HFFc6 (cell line): ENCODE measurements at places on chromosomes 4 and X. TPM values are rescaled to one million over a fixed set of nuclear protein-coding genes. Genes with fewer than 3 reads are reported as not detected.
A peak's percentile ranks its signal among the peaks of the same experiment; 100 is the strongest.

DNA sequence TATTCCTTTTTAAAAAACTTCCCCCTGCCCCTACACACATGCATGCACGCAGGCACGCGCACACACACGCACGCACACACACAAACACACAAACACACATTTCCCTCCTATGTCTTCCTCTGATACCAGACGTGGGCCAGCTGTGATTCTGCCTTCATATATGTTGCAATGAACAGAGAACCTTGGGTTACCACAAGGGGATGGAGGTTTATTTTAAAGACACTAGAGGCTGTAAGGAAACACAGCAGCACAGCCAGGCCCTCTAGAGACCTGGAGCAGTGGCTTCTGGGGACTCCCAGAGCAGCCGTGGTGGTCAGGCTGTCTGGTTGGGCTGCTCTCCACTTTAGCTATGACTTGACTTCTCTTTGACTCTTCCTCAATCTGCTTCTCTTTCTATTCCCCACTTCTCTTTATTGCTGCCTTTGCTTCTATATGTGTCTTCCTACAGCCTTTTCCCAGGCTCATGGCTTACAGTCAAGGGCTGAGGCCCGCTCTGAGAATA, 3.2 kb upstream of the TLR10 start:
- no peak for DNase-seq
- peaks cover 20% of the 10 kb centered on the region for H3K27me3 ChIP-seq
- no peaks in the 10 kb centered on the region for H3K36me3 ChIP-seq

GRCh38 chrX:149467920-149468319, 37.2 kb downstream of the IDS start:
- peaks cover 3% of the 10 kb centered on the region; the same call in 1 of the 2 replicates for H3K27me3 ChIP-seq
- no peak overlapping the region for H3K4me3 ChIP-seq
- no peak for DNase-seq
- no peaks in the 10 kb centered on the region for H3K36me3 ChIP-seq
- H3K4me1 ChIP-seq, result 0 out of 2 replicates have a peak, but pooled peaks cover 5% of the 10 kb centered on the region

DNA sequence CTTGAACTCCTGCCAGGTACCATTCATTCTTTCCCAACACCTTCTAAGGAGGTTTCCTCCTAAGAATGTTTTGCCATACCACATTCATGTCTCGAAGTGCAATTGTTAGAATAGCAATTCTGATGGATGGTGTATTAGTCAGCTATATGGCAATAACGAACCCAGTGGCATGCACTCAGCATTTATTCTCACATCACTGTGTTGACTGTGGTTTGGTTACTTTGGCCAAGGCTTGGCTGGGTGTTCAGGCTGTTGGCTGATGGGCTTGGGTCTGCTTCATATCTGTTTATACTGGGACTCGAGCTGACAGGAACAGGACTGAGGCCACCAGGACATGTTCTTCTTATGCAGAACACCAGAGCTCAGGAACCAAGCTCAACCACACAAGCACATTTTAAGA, 31.7 kb downstream of the PSAPL1 start:
- no peak overlapping the region for H3K4me3 ChIP-seq
- H3K27me3 ChIP-seq, result peaks cover 27% of the 10 kb centered on the region
- DNase-seq, result no peak
- H3K36me3 ChIP-seq, result no peaks in the 10 kb centered on the region
- H3K27ac ChIP-seq, result no peak overlapping the region

Gene DACH2
- not detected in 3 replicates for total RNA-seq

DNA sequence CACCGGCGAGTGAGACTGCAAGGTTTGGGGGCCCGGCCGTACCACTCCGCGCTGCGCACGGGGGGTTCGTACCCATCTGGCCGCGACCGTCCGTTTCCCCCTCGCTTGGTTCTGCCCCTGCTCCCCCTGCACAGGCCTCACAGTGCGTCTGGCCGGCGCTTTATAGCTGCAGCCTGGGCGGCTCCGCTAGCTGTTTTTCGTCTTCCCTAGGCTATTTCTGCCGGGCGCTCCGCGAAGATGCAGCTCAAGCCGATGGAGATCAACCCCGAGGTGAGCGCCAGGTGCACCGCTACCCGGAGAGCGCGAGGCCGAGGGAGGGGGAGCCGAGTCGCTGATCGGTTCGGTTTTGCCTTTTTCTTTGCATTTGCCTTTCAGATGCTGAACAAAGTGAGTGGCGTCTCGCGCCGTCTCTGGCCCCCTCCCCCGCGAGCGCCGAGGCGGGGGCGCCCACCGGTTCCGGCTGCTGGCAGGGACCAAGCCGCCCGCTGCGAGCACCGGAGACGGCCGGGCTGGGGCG, at the start of gene UCHL1:
Gene UCHL1 (plus strand): TSS at position 189 of the 517 bp plus-strand sequence. CDS start 49 bp downstream, at position 238.
- H3K27me3 ChIP-seq, result peaks cover 21% of the 10 kb centered on the region
- peak within 1 kb of the TSS; percentile 83 for H3K27ac ChIP-seq
- peak; percentile 78 for DNase-seq
- H3K4me3 ChIP-seq, result peak within 1 kb of the TSS; percentile 88

DNA sequence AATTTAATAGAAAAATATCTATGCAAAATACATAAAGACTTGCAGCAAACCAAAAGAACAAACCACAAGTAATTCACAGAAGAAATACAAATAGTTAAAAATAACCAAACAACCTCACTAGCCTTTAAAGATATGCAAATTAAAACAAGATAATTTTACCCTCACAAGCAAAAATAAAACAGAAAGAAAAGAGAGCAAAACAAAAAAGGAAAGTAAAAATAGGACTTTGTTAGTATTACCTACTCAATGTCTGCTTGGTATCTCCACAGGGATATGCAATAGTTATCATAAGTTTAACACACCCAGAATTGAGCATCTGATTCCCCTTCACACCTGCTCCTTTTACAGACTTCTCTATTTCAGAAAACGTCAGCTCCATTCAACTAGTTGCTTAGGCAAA, 737.5 kb upstream of the MAGEB2 start:
- H3K4me3 ChIP-seq, result peak overlapping the region; percentile 61; the same call in 1 of the 2 replicates
- H3K27ac ChIP-seq, result no peak overlapping the region
- no peak for DNase-seq
- H3K36me3 ChIP-seq, result no peaks in the 10 kb centered on the region
- H3K27me3 ChIP-seq, result no peaks in the 10 kb centered on the region

DNA sequence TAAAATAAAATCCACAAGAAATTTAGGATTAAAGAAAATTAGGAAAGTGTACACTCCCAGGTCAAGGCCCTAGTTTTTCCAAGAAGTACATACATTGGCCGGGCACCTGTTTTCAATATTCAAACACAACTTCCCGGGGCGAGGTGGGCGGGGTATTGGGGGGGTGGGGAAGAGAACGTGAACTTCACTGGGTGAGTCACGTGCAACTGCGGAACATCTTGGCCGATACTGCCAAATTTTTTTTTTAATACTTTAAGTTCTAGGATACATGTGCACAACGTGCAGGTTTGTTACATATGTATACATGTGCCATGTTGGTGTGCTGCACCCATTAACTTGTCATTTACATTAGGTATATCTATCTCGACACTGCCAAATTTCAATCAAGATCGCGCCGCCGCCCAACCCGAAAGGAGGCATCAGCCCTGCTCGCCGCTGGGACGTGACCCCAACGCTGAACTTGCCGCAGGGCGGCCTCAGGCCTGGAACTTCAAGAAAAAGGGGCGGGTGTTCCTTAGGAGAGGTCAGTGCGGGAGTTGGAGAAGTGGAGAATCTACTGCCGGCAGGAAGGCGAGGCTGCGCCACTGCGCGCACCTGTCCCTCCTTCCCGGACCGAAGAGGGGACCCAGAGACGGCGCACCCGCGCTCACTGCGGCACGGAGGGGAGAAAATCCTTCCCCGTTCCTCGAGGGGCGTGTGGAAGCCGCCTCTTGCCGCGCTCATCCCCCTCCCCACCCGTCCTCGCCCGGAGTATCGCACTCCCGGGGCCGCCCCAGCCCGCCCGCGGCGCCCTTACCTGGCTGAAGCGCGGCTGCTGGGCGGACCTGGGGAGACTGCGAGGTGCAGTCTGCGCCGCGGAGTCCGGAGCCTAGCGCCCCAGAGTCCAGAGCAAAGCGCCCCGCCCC, at the start of gene TEC:
Gene TEC (minus strand): TSS at position 883 of the 905 bp plus-strand sequence. CDS start 41,224 bp downstream, outside the sequence.
- H3K4me1 ChIP-seq, result peaks cover 9% of the 10 kb centered on the region; the same call in 1 of the 2 replicates
- H3K27ac ChIP-seq, result 0 out of 2 replicates have a peak within 1 kb of the TSS, but pooled peaks have one; percentile 21
- no peaks in the 10 kb centered on the region for H3K36me3 ChIP-seq
- H3K27me3 ChIP-seq, result peaks cover 13% of the 10 kb centered on the region

DNA sequence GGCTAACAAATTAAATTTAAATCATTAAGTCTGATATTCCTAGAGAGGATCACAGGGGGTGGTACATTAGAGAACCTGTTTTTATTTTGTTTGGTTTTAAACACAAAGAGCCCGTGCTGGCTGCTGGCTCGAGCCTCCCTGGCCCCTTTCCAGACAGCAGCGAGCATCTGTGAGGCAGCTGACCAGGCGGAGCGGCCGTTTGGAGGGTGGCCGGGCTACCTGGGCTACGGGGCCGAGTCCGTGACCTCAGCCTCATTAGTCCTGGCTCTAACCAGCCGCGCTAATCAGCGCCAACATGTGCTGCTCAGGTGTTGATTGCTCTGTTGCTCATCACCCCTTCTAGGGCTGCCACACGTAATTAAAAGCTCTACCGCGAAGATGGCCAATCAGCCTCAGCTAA, 35.3 kb downstream of the DCTD start:
- no peak overlapping the region for H3K4me3 ChIP-seq
- DNase-seq, result no peak
- H3K4me1 ChIP-seq, result no peaks in the 10 kb centered on the region
- H3K36me3 ChIP-seq, result peaks cover 56% of the 10 kb centered on the region
- H3K27ac ChIP-seq, result no peak overlapping the region

DNA sequence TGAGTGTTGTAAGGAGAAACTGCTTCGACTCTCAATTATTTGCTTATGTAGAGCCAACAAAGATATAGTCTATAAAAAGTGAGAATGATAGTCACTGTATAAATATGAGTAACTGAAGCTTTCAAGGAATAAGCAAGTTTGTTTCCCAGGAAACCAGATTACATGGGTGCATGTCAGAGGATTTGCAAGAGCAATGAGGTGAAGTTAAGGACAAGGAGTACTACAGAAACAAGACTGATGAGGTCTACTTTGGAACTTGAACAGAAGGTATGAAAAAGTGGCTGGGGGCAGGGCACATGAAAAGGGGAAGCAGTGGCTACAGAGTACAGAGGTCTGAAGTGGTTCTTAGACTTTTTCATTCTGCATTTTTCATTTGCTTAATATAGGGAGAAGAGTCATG, 321.0 kb upstream of the CXXC4 start:
- H3K27ac ChIP-seq, result no peak overlapping the region
- no peak overlapping the region for H3K4me3 ChIP-seq
- H3K36me3 ChIP-seq, result no peaks in the 10 kb centered on the region
- no peaks in the 10 kb centered on the region for H3K4me1 ChIP-seq
- DNase-seq, result no peak
- H3K27me3 ChIP-seq, result no peaks in the 10 kb centered on the region

GRCh38 chr4:169047956-169048355, 37.9 kb upstream of the CBR4 start:
- DNase-seq, result no peak
- no peaks in the 10 kb centered on the region for H3K36me3 ChIP-seq
- H3K27ac ChIP-seq, result no peak overlapping the region

Gene SORBS2
- 0.37 to 2.9 TPM (median 1.5 TPM) in 3 replicates for total RNA-seq

Gene SUPT20HL1
- not detected in 3 replicates for total RNA-seq

Gene RADX
- total RNA-seq, result 0.13 TPM in 1 of 2 replicates, not detected in the other

Gene CCDC149
- total RNA-seq, result 12.7 and 13.0 TPM in 2 replicates
